ENCODE measurements at places on chromosomes 1 and 21.
A peak's percentile ranks its signal among the peaks of the same experiment; 100 is the strongest.

DNA sequence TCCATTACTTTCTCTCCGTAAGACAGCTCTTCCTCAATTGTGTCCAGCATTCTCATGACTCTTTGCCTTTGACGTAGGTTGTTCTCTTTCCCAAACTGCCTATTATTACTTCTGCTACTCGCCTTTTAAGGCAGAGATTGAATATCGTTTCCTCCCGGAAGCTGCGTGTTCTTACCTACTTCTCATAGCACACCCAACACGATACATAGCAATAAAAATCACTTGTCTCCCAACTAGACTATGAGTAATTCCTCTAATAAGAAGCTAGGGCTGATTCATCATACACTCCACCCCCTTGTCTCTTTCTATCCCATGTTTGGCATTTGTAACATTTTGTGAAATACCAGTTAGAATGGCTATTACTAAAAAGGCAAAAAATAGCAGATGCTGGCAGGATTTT, 55.8 kb upstream of the SGIP1 start:
- DNase-seq, result peak; percentile 45

GRCh38 chr1:86757272-86757984, 53.1 kb downstream of the SH3GLB1 start:
- peak; percentile 41 for DNase-seq

GRCh38 chr1:204041232-204041767, 31.6 kb upstream of the SOX13 start:
- no peak for DNase-seq

DNA sequence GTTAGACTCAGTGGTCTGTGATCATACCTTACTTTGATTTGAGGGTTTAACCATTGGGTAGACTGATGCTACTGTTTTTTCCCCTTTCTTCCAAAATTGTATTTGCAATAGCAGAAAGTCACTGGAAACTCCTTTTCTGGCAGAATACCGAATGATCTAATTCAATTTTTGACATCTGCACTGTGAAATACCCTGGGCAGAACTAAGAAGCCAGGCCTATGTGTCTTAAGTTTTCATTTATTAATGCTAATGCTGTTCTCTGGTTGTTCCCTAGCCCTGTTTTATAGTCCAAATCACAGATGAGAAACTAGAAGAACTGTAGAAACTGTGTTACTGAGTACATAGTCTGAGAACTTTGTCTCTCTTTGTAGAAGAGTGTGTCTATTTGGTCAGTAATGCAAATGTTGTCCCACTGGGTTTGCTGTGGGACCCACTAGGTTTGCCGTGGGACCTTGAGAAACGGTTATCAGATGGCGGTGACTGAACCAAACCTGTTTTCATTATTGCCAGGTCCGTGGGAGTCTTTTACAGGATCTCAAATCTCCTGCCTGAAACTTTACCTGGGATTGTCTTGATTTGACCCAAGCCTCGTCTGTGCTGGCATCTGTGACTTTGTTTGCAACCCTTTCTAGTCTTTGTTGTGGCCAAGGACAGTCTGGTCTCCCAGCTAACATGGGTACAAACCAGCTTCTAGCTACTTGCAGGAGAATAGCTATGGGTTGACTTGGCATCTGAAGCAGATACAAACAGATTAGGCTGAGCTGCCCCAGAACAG, 41.4 kb downstream of the PEX14 start:
- DNase-seq, result no peak

GRCh38 chr1:4140241-4140640, 240.2 kb upstream of the C1orf174 start:
- DNase-seq, result no peak

DNA sequence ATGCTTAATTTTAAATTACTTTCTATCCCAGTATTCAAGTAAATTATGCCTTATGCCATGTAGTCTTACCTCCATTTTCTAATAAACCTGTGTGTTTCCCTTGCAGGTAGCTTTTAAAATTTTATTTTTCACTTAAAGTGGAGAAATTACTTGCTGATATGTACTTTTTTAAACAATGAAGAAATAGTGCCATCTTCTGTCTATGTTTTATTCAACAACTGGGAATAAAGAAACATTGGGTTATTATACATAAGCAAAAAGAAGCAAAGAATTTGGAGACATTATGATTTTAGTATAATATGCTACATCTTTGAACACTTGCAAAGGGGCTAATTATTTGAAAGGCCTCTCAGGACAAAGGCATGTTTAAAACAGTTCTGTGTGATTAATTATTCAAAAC, 1912.9 kb downstream of the MRPL39 start:
- no peak for DNase-seq

- no peak for DNase-seq
Measured at GRCh38 chr1:109759513-109760334, 4.0 kb downstream of the EPS8L3 start.

DNA sequence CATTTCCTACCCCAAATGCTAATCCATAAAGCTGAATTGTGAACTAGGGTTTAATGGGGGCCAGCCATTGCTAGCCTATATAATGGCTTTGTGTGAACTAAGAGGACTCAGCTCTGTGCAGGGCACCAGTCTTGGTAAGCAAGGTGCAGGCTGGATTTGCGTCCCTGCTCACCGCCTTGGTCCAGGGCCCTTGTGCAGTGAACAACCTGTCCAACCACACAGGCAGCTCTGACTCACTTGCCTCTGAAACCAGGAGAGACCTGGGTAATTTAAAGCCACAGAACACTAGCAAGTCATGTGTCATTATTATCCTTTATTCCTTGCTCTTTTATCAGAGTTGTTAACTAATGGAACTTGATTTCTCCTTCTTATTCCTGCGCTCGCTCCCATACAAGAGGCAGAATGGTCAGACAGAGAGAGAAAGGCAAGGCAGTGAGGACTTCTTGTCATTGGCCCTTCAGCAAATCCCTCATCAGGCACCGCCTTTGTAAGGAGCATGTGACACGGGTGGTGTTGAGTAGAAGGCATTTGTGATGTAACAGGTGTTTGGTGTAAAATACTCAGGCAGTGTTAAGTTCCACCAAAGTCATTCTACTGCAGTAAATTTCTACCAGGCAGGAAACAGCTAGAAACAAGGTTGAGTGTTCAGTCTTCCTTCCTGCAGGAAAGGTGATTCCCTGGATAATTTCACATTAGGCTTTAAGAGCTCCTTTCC, 67.3 kb upstream of the OLIG2 start:
- no peak for DNase-seq

DNA sequence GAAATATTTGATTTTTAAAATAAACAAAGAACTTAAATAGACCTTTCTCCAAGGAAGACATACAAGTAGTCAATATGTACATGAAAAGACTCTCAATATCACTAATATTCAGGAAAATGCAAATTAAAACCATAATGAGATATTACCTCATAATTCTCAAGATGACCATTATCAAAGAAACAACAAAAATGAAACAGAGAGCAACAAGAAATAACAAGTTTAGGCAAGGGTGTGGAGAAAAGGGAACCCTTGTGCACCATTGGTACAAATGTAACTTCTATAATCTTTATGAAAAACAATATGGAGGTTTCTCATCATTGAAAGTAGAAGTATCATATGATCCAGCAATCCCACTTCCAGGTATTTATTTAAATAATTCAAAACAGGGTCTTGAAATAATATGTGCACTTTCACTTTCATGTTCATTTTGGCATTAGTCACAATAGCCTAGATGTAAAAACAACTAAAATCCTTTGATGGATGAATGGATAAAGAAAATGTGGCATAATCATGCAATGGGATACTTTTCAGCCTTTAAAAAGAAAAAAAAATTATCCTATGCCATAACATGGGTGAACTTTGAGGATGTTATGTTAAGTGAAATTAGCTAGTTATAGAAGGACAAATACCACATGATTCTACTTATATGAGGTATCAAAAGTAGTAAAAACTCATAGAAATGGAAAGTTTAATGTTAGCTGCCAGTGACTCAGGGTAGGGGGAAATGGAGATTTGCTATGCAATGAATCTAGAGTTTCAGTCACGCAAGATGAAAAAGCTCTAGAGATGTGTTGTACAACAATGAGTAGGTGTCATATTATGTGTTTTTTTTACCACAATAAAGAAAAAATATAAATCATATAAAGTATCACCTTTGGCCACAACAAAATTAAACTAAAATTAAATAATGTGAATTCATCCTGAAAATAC, 114.5 kb upstream of the LYPLAL1 start:
- no peak for DNase-seq

- no peak for DNase-seq
Measured at GRCh38 chr1:117527566-117528102, 78.2 kb upstream of the TENT5C start.

DNA sequence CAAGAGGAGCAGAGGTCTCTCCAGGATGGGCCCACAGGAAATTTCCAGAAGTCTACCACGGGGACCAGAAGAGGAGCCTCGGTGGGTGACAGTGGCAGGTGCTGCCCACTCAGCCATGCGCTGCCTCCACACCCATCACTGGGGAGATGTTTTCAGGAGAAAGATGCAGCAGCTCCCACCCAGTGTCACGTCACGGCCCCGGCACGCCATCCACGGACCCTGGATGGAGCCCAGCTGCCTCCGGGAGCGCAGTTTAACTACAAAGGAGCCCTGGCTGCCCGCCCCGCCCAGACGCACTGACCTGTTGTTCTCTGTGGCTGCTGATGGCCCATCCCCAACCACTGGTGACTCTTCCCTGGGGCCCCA, 6.8 kb downstream of the TSPEAR start:
- DNase-seq, result no peak

DNA sequence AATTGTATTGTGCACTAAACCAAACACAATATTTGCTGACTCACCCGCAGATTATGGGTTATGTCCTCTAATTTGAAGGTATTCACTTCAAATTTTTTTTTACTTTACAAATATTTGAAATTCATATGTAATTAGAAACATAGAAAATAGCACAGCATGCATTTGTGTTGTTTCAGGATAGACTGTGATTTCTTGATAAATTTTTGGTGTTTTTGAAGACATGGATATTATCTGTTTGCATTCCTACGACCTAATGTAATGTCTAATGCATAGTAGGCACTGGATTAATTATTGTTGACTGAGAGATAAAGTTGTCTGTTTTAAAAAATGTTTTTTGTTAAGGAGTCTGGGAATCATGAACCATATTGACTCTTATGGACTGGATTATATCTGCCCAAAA, 850.2 kb downstream of the BRINP3 start:
- no peak for DNase-seq

- DNase-seq, result no peak
Measured at GRCh38 chr21:32352526-32352925, 40.3 kb downstream of the URB1 start.

All from mammary epithelial cell (primary cell).